Activated CD8-positive, alpha-beta T cell treated with anti-CD3 and anti-CD28 coated beads, Interleukin-2, amount 10 ng/mL, durations not matched to agents 7 days and 5 days (primary cell): ENCODE measurements at places on chromosomes 6 and 20. TPM values are rescaled to one million over a fixed set of nuclear protein-coding genes. Genes with fewer than 3 reads are reported as not detected.

- no peak for DNase-seq
- no peak overlapping the region for H3K27ac ChIP-seq
- H3K4me3 ChIP-seq = no peak overlapping the region
- H3K36me3 ChIP-seq = no peaks in the 10 kb centered on the region
- H3K4me1 ChIP-seq = no peaks in the 10 kb centered on the region
Observed at GRCh38 chr6:168269455-168270243, 49.9 kb downstream of the DACT2 start.

- no peak for DNase-seq
- H3K27ac ChIP-seq = no peak overlapping the region
- H3K36me3 ChIP-seq = peaks cover 38% of the 10 kb centered on the region
- H3K4me1 ChIP-seq = peaks cover 38% of the 10 kb centered on the region
- no peak overlapping the region for H3K4me3 ChIP-seq
Observed at GRCh38 chr6:14123386-14124111, 6.0 kb downstream of the CD83 start.

- no peaks in the 10 kb centered on the region for H3K4me1 ChIP-seq
- DNase-seq = no peak
- H3K36me3 ChIP-seq = no peaks in the 10 kb centered on the region
- H3K27me3 ChIP-seq = no peaks in the 10 kb centered on the region
- no peak overlapping the region for H3K4me3 ChIP-seq
Observed at GRCh38 chr20:30985386-30985785, 272.1 kb upstream of the DEFB115 start.

DNA sequence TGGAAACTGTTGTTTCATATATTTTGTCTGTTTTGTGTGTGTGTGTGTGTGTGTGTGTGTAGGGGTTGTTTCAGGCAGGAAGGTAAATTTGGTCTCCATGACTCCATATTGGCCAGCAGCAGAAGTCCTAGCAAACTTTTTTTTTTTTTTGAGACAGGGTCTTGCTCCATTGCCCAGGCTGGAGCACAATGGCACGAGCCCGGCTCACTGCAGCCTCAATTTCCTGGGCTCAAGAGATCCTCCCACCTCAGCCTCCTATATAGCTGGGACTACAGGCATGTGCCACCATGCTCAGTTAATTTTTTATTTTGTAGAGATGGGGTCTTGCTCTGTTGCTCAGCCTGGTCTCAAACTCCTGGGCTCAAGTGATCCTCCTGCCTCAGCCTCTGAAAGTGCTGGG is 75.8 kb downstream of the PRDM1 start:
- no peak overlapping the region for H3K4me3 ChIP-seq
- H3K27ac ChIP-seq = no peak overlapping the region
- no peak for DNase-seq
- peaks cover 8% of the 10 kb centered on the region for H3K36me3 ChIP-seq
- no peaks in the 10 kb centered on the region for H3K27me3 ChIP-seq

DNA sequence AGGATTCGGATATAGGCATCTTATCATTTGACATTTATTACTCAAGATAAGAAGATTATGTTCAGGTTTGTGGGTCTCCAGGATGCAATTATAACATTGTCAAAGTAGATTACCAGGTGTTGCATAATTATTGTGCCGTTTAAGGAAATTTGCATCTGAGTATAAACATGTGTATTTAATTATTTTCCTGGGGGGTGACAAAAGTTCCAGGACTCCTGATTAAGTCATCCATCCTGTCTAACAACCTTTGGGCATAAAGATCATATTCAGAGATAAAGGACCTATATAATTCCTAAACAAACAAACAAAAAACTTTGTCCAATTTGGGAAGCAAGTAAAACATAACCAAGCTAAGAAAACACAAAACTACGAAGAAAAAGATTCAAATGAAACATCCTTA is 3.3 kb upstream of the PPP1R14C start:
- peaks cover 11% of the 10 kb centered on the region for H3K4me1 ChIP-seq
- H3K36me3 ChIP-seq = no peaks in the 10 kb centered on the region
- no peak for DNase-seq
- no peak overlapping the region for H3K4me3 ChIP-seq
- peaks cover 47% of the 10 kb centered on the region for H3K27me3 ChIP-seq

DNA sequence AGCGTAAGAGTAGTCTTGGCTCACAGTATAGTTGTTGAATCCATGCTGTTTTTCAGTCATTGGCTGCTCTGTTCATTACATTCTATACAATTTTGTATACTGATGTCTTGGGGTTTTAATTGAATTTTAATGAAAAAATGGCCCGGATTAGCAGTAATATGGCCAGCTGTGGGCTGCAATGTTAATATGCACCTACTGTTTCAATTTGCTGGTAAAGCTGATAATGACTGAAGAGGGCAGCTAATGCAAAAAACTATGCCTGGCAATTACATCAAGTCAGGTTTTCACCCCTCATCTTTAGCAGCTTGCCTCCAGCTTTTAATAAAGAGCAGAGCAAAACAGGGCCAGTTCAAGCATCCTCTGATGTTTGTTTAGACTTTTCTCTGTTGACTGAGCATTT is 394.5 kb downstream of the PLCB1 start:
- no peak overlapping the region for H3K27ac ChIP-seq
- H3K4me1 ChIP-seq = no peaks in the 10 kb centered on the region
- no peak overlapping the region for H3K4me3 ChIP-seq
- H3K27me3 ChIP-seq = no peaks in the 10 kb centered on the region
- no peaks in the 10 kb centered on the region for H3K36me3 ChIP-seq
- DNase-seq = no peak

GRCh38 chr20:20051767-20052073 is 546 bp downstream of the CRNKL1 start:
- H3K4me3 ChIP-seq = peak overlapping the region; percentile 97
- DNase-seq = no peak
- peaks cover 35% of the 10 kb centered on the region for H3K36me3 ChIP-seq
- H3K27me3 ChIP-seq = no peaks in the 10 kb centered on the region
- peak overlapping the region; percentile 97 for H3K27ac ChIP-seq

The PPP1R3G gene
- 0.05 TPM for total RNA-seq

The CD83 gene
- 10.0 TPM for total RNA-seq

The UQCC2 gene
- 89.6 TPM for total RNA-seq

The BTNL2 gene
- total RNA-seq = not detected
